ENCODE measurements at places on chromosomes 16 and 17.

DNA sequence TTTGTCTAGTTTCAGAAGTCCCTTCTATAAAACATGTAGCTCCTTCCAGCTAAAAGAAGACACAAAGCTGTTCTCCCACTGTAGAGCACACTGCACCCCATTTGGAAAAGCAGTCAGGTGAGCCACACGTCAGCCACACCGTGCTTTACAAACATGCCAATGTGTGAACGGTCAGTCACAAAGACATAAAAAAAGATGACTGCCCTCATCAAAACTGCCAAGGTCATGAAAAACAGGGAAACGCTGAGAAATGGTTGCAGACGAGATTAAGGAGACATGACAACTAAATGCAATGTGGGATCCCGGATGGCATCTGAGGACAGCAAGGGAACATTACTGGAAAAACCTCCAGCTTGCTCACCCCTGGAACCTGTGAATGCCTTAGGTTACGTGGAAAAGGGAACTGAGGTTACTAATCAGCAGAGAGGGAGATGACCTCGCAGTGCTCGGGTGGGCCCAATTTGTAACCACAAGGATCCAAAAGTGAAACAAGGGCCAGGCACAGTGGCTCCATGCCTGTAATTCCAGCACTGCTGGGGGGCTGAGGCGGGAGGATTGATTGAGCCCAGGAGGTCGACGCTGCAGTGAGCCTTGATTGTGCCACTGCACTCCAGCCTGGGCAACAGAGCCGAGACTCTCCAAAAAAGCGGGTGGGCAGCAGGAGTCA, 8.1 kb downstream of the ANKRD11 start:
- DNase-seq, result no peak

- no peak for DNase-seq
Measured at GRCh38 chr17:51258756-51259563, 889 bp downstream of the MBTD1 start.

- no peak for DNase-seq
Measured at GRCh38 chr16:85459529-85460251, 153.4 kb upstream of the GSE1 start.

DNA sequence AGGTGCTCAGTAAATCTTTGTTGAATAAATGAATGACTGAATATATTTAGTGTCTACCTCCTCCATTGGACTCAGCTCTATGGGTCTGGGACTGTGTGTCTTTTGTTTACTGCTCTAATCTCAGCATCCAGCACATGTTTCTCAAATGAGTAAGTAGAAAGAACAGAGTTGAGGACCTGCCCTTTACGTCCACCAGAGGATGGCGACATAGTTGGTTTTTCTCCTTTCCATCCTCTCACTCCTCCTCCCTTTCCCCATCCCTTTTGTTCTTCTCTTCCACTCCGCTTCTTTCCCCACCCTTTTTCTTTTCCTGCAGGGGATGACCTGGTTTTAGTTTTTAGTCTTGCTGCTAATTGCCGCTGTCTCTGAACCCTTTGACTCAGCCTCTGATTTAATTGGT, 12.1 kb upstream of the CHP2 start:
- DNase-seq, result no peak

DNA sequence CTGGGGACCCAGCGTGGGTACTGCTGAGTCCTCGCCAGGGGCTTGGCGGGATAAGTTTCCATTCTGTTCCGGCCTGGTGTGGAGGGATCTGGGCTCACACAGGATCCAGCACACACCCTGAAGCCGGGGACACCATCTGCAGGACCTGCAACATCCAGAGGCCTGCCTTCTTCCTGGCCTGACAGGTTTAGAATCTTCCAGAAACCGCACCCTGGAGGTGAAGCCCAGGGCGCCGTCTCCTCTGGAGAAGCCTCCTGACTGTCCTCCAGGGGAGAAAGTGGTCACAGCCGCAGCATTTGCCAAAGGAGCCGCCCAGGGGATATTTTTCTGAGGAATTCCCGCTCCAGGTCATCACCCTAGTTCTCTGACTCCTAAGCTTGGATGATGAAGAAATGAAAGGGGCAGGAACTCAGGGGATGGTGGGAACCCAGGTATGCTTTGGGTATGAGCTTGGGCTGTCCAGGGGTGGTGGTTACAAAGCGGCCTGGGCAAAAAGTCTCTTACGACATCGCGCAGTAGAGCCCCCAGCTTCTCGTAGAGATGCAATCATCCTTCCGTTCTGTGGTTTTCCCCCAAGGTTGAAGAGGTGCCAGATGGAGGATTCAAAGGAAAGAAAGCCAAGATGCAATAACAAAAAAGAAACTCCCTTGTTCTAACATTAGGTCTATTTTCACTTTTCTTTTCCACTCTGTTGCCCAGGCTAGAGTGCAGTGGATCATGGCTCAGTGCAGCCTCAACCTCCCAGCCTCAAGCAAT, 9.1 kb upstream of the CRISPLD2 start:
- DNase-seq, result peak; percentile 85

DNA sequence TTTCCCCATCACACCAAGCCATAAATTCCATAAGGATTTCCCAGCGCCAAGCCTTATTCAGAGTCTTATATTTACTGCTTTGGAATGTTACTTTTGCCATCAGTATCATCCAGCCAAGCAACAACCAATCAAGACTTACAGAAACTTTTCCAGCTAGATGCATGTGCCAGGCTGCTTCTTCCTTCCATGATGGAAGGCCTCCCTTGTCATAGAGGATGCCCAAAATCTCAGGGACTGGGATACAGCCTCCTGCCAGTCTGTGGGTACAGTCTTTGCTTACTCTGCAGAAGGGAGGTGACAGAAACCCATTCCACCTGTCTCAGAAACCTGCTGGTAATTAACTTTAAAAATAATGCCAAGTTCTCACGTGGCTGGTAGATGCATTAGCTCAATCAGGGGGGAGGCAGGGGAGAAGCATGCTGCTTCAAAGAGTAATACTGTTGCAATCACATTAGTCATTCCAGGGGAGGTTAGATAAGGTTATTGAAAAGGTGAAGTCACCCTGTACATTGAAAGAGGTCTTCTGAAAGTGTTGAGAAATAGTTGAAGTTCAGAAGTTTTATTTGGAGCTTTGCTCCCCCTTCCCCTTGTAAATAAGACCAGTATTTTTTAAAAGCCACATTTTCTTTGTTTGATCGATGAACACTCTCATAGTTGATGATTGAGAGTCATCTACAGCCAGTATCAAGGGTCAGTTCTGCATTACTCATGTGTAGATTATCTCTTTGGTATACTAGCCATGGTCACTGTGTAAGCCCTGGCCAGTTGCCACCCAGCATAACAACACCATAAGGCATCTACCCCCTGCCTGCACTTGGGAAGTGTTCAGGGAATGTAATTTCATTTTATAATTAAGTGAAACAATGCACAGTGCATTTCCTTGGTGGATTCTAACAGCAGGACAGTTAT, 22.2 kb downstream of the HLF start:
- peak; percentile 33 for DNase-seq

DNA sequence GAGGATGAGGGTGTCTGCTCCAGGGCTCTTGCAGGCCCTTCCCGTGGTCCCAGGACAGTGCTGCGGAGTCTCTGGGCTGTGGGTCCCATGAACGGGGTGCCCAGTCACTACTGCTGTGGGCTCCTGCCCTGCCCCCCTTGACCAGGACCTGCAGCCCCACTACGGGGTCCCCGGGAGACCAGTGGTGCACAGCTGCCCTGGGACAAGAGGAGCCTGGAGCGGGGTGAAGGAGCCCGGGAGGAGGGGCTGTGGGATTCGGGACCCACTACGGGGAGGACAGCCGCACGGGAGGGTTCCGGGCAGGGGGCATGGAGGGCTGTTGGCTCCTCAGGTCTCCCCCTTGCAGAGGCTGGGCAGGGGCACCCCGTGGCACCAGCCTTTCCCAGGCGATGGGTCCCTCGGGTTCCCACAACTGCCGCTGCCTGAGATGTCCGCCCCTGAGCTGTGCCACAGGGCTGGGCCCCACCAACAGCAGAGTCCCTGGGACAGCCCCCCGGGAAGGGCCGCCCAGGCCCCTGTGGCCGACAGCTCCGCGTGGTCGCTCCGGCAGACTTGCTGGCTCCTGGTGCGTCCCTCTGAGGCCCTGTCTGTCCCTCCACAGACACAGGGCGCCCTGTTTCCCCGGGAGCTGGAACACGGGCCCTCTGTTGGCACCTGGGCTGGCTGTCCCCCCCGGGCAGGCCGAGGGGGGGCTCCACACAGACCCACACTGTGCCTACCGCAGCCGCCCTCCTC, 52.1 kb upstream of the GNG13 start:
- DNase-seq, result no peak

DNA sequence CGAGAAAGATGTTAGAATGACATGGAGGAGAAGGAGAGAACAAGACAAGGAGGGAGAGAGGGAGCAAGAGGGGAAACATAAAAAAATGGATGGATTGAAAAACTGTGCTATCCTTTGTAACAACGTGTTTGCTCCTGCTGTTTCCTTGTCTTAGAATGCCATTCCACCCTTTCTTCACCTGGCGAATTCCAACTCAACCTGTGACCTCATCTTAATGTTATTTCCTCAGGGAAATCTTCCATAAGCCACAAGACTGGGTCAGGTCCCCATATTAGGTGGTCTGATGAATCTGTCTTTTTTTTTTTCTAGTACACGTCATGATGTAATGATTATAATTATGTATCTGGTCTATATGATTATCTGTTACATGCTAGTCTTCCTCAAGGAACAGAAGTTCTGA, 195.0 kb upstream of the MAF start:
- DNase-seq, result no peak

- no peak for DNase-seq
Measured at GRCh38 chr17:61343576-61343975, 56.1 kb upstream of the TBX2 start.

Measured in AG10803 (cell line).